ENCODE measurements at places on chromosomes 7 and 10. TPM values are rescaled to one million over a fixed set of nuclear protein-coding genes. Genes with fewer than 3 reads are reported as not detected.

The PITX3 gene
- not detected for total RNA-seq

The FOXI2 gene
- total RNA-seq = not detected

The NEBL gene
- not detected for total RNA-seq

The SEMA3C gene
- total RNA-seq = not detected

The ATE1 gene
- 24.4 TPM for total RNA-seq

The HOXA3 gene
- total RNA-seq = not detected

The HOXA4 gene
- total RNA-seq = 0.25 TPM

The MYOZ1 gene
- total RNA-seq = not detected

The XRCC2 gene
- total RNA-seq = 14.6 TPM

The ODAD2 gene
- not detected for total RNA-seq

The C7orf57 gene
- 0.21 TPM for total RNA-seq

The KLF14 gene
- total RNA-seq = not detected

The GPNMB gene
- total RNA-seq = not detected

The RPEL1 gene
- total RNA-seq = not detected

The KIAA1549 gene
- 0.12 TPM for total RNA-seq

The TSPAN33 gene
- total RNA-seq = 3.0 TPM

The FXYD4 gene
- not detected for total RNA-seq

The PRSS37 gene
- total RNA-seq = not detected

The SSC4D gene
- total RNA-seq = 0.60 TPM

The TMEM213 gene
- not detected for total RNA-seq

The GIMAP6 gene
- total RNA-seq = 105 TPM

The VGF gene
- 0.22 TPM for total RNA-seq

The ZNF680 gene
- 13.5 TPM for total RNA-seq

The INSYN2A gene
- not detected for total RNA-seq

The SLC29A3 gene
- 2.4 TPM for total RNA-seq

The FAM131B gene
- total RNA-seq = 0.29 TPM

The FAM221A gene
- total RNA-seq = 4.5 TPM

The VWDE gene
- total RNA-seq = 3.5 TPM

The ZNF804B gene
- not detected for total RNA-seq

The FAM13C gene
- total RNA-seq = not detected

The SFTPD gene
- total RNA-seq = not detected

The UNCX gene
- not detected for total RNA-seq

The ZNF479 gene
- not detected for total RNA-seq

The CFAP58 gene
- total RNA-seq = 0.27 TPM

The MIOS gene
- 25.4 TPM for total RNA-seq

The ASIC3 gene
- total RNA-seq = 8.3 TPM

The FAM25G gene
- not detected for total RNA-seq

Data from activated CD4-positive, alpha-beta T cell treated with anti-CD3 and anti-CD28 coated beads, Interleukin-2, amount 10 ng/mL, durations not matched to agents 7 days and 5 days (primary cell).